ENCODE measurements at places on chromosomes 7 and 10.

DNA sequence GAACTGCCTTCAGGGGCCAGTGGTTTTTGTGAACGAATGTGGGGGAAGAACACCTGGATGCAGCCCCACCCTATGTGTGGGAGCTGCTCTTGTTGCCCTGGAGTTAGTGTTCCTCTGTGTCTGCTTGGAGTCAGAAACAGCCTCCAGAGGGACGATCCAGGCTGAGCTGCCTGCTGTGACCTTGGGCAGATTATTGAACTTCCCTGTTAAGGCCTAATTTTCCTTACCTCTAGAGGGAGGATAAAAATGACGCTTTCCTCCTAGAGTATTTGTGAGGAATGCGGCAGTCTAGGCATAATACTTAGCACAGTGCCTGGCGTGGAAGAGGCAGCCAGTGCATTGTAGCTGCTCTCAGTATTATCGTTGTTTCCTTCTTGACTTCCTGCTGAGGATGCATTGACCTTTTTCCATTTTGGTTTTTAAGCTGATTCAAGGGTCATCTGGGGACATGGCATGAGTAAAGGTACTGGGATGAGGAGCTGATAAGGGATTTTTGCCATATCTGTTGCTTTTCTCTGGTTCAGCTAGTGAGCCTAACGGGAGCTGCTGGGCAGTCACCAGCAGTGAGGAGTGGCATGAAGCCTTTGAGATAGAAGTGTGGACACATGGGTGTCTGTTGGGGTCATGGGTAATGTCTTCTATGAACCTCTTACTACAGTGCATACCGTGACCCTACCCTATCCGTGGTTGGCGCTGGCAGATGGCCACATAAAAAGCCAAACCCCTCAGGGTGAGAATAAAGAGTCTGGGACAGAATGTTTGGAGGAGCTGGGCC, 6.4 kb downstream of the ZFYVE27 start:
- DNase-seq: no peak

DNA sequence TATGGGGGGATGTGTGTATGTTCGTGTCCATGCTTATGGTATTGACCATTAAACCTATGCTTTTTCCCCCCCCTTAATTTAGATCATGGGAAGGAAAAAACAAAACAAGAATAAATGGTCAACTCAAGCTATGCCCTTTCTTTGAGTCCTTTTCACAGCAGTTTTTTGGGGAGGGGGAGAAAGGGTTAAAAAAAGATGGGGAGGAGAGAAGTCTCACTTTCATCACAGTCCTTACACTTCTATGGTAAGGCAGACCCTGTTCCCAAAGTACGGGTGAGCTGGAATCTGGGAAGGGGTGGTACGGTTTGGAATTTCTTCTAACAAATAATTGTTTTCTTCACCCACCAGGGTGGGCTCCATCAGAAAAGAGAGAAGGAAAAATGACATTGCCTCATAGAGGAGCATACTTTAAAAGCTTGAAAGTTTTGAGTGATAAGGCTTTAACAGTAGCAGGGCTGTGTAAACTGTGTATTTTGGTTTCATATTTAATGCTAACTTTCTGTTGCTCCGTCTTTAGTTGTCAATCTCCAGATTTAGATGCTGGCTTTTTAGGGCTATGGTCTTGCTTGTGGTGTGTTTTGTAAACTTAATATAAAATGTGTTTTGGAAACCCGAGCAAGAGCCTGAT, 180.1 kb downstream of the TCF7L2 start:
- DNase-seq: no peak

GRCh38 chr7:36652431-36652830, 71.9 kb downstream of the AOAH start:
- DNase-seq: no peak

DNA sequence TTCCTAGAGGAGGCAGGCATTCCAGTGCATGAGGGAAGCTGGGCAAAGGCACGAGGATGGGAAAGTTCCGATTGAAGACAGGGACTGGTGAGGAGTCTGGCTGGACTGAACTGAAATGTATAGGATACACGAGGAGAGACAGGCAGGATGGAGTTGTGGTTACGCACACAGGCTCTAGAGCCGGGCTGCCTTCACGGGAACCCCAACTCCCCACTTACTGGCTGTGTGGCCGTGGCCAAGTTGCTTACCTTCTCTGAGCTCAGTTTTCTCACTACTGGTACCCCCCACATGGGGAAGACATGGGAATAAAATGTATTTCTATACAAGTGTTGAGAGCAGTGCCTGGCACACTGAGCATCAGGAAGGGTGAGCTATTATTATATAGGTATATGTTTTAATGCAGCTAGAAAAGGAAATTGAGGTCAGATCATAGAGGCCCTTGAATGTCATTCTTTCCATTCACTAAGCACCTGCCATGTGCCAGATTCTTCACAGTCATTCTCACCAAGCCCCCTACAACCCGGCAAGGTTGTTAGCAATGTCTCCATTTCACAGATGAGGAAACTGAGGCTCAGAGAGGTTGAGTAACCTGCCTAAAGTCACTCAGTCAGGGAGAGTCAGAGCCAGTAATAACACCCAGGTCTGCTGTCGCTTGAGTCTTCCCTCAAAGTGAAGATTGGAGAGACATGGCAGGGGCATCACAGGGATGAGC, 9.7 kb downstream of the CHST3 start:
- DNase-seq: no peak

- DNase-seq: no peak
Observed at GRCh38 chr7:47933215-47933614, 15.1 kb downstream of the PKD1L1 start.

- DNase-seq: no peak
Observed at GRCh38 chr10:69160809-69161241, 19.2 kb upstream of the SUPV3L1 start.

DNA sequence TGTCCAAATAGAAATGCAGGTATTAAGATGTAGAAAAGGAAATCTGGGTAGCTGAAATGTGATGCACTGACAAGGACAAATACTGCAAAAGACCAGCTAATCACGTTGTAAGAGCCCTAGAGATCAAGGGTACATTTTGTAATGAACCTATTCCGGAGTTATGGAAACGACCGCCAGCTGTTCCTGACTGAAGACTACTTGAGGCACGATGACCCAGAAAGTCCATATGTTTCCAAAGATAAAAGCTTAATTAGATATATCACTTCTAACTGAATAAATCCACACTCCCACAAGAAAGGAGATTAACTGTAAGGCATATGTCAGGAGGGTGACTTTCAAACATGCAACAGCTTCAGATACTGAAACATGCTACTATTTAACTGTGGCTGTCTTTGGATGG, 253.5 kb downstream of the NSUN6 start:
- no peak for DNase-seq

DNA sequence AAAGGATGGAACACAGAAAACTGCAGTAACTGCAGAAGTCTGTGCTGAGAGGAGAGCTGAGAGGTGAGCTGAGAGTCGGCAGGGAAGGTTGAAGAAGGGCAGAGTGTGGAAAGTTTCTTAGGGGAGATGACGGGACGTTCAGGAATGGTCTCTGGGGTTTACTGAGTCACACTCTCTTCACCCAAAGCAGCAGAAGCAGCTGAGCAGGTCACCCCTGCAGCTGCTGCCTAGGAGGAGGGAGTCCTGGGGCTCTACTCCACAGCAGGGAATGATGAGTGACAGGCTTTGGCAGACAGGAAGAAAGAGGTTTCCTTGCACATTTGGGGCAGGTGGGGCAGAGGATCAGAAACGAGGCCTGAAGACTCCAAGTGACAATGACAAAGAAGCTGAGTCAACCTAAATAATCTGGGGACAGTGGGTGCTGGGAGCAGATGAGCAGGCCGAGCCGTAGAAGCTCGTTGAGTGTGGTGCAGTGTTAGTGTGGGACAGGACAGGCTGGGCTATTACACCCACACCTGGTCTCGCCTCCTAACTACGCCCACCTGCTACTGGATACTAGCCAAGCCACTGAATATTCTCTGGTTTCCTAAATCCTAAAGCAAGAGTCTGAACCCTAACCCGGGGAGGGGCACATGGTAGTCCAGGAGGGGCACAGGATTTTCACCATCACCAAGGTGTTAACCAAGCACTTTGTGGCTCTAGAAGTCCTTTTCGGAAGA, 24.9 kb downstream of the BEND7 start:
- no peak for DNase-seq

- no peak for DNase-seq
Observed at GRCh38 chr7:46360296-46360695, 439.2 kb upstream of the IGFBP3 start.

- DNase-seq: no peak
Observed at GRCh38 chr10:75508814-75509306, 77.4 kb downstream of the LRMDA start.

DNA sequence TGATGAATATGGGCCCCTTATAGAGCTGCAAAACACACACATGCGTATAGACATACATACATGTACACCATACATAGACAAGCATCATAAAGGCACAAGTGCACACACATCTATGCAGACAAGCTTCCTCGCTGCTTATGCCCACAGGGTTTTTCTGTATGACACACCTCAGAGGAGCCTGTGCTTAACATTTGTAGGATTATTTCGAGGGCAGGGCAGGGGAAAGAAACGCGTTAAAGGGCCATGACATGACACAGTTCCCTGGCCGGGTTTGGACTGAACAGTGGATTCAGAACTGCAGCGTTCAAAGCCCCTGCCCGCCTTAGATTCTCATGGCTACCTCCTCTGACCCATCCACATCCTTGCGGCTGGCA, 44.8 kb downstream of the CHST3 start:
- no peak for DNase-seq

GRCh38 chr10:102188298-102188940, 36.2 kb downstream of the NOLC1 start:
- no peak for DNase-seq

GRCh38 chr10:8637640-8638039, 583.2 kb downstream of the GATA3 start:
- DNase-seq: no peak

GRCh38 chr7:2820508-2820934, 23.6 kb downstream of the GNA12 start:
- DNase-seq: no peak

DNA sequence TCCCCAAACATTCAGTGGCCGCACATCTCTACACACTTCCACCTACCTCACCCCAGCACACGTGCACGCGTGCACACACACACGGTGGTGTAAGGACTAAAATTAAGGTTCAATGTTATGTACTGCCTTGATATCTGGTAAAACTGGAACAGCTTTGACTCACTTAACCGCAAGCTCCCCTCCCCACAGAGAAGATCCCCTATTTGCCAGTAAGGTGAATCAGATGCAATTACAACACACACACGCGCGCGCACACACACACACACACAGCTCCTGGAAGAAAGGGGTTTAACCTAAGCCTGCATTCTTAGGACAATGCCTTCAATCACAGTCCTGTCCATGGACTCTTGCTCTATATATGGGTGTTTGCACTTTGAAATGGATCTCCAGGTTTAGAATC, 25.5 kb upstream of the VPS41 start:
- DNase-seq: no peak

- no peak for DNase-seq
Observed at GRCh38 chr7:82506702-82507101, 63.1 kb upstream of the CACNA2D1 start.

DNA sequence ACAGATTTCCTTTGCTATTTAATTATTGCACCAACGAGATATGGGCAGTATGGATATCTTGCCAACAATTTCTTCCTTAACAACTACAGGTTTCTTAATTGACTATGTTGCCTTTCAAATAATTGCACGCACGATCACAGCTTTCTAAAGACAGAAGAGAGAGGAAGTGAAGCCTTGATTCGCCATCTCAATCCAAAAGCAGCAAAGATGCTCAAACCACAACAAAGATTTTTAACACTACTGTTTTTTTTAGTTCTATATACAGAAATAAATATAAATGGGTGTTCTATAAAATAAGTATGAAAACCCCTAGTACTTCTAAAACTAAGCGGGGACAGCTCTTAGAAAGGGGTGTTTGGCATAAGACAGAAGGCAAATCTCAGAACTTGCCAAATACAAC, 251.3 kb downstream of the SFMBT2 start:
- DNase-seq: no peak

- no peak for DNase-seq
Observed at GRCh38 chr7:130087364-130087763, 17.0 kb downstream of the KLHDC10 start.

- no peak for DNase-seq
Observed at GRCh38 chr10:1609648-1609970, 127.7 kb downstream of the ADARB2 start.

DNA sequence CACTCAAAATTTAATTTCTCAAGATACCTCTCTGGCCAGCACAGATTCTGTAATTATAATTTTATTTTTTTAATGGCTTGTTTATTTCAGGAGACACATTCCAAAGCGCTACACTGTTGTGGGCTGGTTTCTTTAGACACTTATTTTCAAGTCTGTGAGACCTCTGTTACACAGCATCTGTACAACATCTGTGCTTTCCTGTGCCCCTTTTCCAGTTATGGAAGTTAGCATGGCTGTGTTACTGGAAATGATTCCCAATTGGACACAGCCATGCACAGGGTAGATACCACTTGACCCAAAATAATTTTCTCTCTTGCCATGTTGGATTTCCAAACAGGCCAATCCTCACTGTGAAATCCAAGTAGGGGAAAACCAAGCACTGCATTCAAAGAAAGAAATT, 172.3 kb upstream of the ADCY1 start:
- no peak for DNase-seq

DNA sequence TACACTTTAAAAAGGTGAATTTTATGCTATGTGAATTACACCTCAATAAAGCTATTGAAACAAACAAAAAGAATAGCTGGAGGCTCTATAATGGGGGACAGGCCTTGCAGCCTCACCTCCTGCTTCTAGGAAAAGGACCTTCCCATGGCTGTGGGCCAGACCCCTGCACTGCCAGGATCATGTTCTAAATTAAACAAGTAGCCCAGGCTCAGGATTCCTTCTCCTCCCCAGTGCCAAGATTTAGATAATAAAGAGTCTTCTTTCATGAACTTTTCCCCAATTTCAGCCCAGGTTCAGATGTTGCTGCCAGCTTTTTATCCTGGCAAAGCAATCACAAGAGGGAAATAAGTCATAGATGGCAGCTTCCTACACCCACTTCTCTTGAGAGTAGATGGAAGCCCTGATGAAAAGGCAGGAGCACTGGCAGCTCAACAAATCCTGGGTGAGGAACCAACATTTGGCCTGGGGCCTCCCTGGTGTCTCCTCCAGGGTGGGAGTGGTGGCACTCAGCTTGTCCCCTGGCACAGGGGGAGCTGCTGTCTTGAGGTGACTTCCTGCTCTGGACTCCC, 22.2 kb upstream of the CAMK2B start:
- DNase-seq: no peak

DNA sequence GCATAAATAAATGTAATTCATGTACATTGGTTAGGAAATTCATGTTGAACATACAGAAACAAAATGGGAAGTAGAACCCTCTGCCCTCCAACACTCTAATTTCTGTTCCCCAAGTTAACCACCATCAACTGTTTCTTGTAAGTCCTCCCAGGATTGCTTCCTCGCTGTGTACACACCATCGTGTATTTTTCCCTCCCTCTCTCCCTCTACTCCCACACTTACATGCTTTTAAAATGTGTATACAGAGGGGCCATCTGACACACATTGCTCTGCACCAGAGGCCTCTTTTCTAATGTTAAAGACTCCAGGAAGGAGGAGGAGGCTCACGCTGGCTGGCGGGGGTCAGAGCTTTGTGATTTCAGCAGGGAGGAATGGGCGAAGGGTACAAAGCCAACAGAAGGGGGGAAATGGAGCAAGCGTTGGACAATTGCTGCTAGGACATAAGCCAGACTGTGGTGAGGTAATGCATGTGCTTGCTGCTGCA, 1.9 kb upstream of the EPHA1 start:
- no peak for DNase-seq

- DNase-seq: no peak
Observed at GRCh38 chr10:59257224-59257623, 80.8 kb downstream of the PHYHIPL start.
